ENCODE measurements at places on chromosomes 16 and 17.

GRCh38 chr16:66224626-66225025 is 141.9 kb upstream of the CDH5 start:
- DNase-seq, result no peak

GRCh38 chr17:55162556-55162946 is 102.2 kb upstream of the HLF start:
- DNase-seq, result no peak

DNA sequence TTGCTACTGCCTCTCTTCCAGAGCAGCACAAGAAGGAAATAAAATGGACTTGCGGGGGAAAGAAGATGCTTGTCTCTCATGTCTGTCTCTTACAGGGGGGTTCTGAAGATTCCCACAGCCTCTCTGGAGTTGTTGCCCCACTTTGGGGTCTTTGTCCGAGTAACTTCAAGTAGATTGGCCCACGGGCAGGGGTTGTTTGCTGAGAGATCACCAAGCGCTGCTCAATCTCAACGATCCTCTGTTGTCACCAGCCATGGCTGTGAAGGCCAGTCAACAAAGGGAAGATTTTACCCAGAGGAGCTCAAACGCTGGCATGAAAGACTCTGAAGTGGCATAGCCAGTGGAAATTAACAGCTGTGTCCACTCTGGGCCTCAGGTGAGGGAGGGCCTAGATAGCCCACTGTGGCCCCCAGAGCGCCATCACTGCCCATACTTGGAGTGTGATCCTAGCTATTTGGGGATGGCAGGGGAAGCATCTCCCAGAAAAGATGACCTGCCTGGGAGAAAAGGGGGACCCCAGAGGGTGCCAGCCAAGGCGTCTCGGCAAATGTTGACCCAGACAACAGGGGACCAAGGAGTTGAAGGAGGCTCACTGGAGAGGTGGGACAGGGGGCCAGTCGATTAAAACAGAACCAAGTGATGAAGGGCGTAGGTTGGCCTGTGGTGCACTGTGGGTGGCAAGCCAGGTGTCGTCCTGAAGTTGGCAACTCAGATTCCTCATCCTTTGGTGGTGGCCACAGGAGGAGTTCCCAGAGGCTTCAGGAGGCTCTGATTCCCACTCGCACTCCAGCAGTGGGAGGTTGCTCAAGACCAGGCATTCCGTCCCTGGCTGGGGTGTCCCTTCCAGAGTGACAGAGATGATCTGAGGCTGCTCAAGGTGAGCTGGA is 28.0 kb downstream of the SLC13A5 start:
- DNase-seq, result no peak

DNA sequence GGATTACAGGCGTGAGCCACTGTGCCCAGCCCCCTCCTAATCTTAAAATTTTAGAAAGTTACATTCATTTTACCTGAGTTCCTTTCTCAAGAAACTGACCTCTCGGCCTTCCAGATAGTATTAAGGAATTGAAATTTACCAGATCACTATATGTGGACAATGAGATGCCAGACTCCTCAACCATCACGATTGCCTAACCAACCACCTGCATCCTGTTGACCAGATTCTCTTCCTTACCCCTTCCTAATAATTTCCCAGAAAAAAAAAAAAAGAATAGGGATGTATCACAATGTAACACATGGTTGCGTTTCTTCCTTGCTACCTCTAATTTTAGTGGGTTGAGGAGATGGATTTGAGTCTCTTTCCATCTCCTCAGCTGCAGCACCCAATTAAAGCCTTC is 72.1 kb downstream of the BMERB1 start:
- DNase-seq, result no peak

DNA sequence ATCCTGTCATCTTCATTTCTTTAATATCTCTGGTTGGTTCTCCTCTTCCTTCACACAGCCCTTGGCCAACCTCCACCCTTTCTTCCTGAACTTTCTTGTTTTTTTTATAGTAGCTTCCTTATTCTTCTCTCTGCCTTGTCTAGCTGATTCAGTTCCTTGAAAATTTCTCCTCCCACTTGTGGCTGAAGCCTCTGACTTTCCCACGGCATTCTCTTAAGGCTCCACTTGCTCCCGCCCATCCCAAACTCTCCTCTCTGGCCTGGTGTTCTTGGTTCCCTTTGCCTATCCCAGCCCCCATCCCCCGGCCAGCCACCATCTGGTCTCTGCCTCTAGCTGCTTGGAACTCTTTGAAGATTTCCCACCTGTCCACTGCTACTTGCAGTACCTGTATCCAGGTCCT is 29.1 kb downstream of the NLRP1 start:
- DNase-seq, result no peak

Data from AML-193 (cell line).